ENCODE measurements at places on chromosomes 1 and 21.

- no peak for DNase-seq
Measured at GRCh38 chr1:115218034-115218405, 120.0 kb downstream of the NGF start.

GRCh38 chr1:248807067-248807737 is 18.5 kb downstream of the SH3BP5L start:
- peak; percentile 29 for DNase-seq

DNA sequence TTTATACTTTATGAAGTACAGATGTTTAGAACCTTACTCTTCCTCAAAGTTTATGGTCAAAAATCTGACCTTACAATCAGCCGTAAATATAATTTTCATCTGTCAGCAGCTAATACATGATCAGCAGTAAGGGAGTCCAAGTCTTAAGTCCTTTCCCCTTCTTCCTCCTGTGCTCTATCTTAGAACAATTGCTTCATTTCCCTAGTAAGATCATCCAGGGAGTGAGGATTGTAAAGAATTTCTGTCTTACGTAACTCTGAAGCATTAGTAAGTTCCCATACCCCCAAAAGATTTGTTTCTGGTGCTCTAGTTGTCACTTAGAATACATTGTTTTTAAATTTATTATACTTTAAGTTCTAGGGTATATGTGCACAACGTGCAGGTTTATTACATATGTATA is 2.1 kb downstream of the SETDB1 start:
- DNase-seq = no peak

- DNase-seq = no peak
Measured at GRCh38 chr1:16111771-16112595, 38.5 kb upstream of the FAM131C start.

GRCh38 chr1:31715873-31716220 is 12.0 kb upstream of the COL16A1 start:
- DNase-seq = no peak

DNA sequence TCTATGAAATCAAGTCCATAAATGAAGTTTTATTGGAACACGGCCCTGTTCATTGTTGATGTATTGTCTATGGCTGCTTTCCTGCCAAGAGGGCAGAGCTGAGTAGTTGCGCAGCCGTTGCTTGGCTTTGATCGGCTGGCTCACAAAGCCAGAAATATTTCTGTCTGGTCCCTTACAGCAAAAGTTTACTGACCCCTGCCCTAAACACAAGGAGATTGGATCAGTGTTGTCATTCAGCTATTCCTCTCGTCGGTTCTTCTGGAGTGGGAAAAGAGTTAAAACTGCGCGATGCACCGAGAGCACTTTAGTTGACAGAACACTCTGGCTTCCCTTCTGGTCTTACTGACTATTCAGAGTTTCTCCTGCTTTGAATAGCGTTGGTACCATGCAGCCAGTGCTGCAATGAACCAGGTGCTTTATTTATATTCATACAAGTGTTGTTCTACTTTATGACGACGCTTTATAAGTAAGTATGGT is 868 bp downstream of the ZBTB40 start:
- no peak for DNase-seq

DNA sequence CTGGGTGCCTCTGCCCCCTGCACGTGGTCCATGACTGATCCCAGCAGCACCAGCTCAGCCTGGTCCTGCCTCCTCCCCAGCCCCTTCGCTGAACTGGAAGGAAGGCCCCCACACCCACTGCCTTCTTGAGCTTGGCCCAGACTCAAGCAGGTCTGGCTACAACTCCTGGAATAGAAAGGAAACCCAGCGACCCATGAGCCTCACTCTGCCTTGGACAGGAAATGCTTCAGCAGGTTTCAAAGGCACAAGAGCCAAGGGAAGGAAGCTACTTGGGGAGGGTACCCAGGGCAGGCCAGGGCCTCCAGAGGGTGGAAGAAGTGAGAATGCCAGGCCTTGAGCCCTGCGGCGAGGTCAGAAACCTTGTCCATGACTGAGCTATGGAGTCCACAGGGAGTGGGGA is 35.9 kb upstream of the RD3 start:
- no peak for DNase-seq

- DNase-seq = no peak
Measured at GRCh38 chr1:74314438-74314837, 79.3 kb downstream of the TNNI3K start.

GRCh38 chr1:231144416-231145193 is 17.3 kb upstream of the TRIM67 start:
- no peak for DNase-seq
